Dermis blood vessel endothelial cell (primary cell): ENCODE measurements at places on chromosomes 2 and 18.

- DNase-seq: no peak
Observed at GRCh38 chr18:61943175-61943964, 50.6 kb upstream of the RNF152 start.

- peak; percentile 88 for DNase-seq
Observed at GRCh38 chr2:72892506-72893173, 5.4 kb downstream of the SPR start.

DNA sequence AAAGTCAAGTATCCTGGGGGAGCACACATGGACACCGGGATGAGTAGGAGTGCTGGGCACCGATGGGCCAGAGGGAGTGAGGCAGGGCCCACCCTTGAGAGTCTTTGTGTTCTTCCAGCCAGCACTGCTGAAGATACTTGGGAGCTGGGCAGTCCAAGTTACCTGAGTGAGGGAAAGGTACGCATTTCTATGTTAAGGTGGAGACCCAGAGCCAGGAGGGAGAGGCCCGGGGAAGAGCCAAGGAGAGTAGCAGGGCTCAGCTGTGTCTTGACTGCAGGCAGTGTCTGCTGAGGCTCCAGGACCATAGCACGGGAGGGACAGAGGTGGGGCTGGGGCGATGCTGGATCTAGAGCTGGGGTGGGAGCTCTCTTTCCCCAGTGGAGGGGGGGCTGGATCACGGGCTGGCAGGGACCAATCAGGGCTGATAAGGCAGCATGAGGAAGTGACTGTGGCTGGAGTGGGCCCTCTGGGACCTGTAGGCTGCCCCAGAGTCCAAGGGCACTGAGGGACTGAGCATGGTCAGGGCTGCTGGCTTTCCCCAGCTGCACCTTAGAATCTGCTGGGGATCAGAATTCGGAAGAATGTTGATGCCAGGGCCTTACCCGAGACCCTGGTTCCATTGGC is 289.2 kb downstream of the PHLPP1 start:
- no peak for DNase-seq

DNA sequence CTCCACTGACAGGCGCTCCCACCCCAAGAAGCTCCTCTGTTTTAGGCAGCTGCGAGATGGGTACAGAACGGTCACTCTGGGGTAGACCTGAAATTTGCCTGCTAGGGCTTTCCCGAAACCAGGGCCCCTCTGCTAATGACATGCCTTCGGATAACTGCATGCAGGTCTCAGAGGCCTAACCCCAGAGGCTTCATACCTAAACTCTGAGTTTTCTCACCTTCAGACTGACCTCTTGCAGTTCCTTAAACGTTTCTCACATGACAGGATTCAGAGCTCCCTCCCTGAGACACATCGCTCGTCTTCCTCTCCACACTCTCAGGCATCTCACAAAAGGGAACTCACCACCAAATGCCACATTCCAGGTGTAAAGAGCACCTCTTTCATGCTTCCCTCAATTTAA is 11.3 kb upstream of the KLHL29 start:
- no peak for DNase-seq

DNA sequence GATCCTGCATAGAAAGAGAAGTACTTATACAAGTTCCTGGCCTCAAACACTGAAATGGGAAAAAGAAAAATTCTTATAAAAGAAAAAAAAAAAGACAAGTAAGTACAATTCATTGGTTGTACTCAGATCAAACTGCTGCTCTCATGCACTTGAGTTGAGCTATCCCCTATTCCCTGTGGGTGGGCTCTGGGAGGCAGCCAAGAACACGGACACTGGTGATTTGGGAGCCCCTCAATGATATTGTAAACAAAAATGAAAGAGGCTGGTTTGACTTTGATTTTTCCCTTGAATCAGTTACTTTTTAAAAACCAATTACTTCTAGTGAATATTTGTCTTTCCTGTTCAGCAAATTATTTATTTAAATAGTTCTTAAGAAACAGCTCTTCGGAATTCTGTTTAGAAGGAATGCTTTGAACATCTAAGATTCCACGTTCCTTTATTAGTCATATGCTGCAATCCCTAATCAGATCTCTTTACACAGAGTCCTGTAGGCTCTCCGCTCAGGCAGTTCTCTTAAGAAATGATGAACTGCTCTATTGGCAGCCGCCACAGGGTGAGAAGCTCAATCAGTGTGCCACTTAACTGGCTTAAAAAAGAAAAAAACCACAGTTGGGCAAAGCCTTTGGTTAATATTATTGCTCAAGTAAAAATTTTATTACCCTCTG is 225.1 kb downstream of the TMEM182 start:
- DNase-seq: no peak

DNA sequence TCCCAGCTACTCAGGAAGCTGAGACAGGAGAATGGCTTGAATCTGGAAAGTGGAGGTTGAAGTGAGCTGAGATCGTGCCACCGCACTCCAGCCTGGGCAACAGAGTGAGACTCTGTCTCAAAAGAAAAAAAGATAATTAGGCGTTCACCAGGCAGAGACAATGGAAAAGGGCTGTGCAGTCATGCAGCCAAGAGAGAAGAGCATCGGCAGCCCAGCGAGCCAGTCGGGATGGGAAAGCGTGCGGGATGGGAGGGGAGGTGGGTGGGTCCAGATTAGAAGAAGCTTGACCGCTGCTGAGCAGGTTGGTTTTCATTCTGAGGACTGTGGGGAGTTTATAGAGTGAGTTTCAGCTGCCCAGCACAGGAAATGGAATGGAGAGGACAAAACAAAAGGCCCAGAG is 15.0 kb upstream of the CYS1 start:
- DNase-seq: no peak

DNA sequence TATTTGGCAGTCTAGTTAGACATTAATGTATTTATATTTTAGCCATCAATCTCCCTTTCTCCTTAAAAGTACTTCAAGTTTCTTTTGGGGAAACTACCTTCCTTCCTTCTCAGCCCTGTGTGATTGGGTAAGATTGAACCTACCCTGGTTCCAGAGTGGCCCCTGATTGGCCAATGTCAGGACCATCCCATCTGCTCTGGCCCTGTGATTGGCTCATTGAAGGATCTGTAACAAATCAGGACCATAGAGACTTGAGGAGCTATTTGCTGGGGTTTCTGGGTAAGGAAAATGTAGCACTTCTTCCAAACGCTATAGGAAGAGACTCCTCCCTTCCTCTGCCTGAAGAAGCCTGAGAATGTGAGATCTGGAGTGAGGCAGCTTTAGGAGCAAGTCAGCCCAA is 59.3 kb downstream of the AQP4 start:
- DNase-seq: no peak

DNA sequence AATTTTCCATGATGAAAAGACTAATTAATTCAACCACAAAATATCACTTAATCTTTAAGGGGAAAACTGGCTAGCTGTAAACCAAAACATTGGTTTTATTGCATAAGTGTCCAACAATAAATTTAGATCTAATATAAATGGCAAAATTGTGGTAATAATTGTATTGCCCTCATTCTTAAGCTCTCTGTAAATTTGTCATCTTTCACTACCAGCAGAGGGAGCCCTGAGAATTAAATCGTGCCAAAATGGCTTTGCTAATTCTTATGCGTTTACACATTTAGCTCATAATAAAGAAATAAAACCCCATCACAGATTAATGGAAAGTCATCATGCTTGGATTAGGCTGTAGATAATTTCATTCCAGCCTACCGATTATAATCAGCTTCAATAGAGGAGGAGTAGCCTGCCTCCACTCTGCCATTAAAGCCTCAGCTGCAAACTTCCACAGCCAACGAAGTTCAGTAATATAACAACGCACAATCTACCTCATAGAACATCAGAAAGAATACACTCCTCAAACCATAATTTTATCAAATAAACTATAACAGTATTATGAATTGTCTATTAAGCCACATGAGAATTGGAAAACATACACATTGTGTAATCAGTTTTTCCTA is 70.0 kb upstream of the ATP5MC3 start:
- peak; percentile 68 for DNase-seq

DNA sequence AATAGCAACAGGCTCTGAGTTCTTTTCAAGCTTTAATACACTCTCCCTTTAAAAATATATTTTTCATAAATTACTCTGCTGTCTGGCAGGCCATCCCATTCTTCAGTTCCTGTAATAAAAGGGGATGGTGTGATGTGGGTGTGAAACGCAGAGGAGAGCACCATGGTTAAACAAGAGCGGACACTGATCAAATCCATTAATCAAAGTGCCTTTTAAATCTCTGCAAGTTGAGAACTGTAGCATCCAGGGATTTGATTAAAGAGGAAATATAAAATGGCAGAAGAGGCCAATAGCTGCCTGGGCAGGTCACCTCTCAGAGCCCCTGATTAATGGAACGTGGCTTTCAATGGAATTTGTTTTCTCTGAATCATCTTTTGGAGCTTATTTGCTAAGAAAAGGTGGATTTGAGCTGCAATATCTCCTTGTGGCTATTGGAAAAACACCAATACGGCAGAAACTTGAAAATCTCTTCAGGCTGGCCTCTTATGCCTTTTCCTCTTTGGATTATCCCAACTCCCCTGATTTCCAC is 96.9 kb downstream of the ACTR3 start:
- DNase-seq: no peak
